ENCODE measurements at places on chromosomes 6 and 20. TPM values are rescaled to one million over a fixed set of nuclear protein-coding genes. Genes with fewer than 3 reads are reported as not detected.

- no peak for DNase-seq
Measured at GRCh38 chr6:85402071-85402470, 47.8 kb upstream of the NT5E start.

DNA sequence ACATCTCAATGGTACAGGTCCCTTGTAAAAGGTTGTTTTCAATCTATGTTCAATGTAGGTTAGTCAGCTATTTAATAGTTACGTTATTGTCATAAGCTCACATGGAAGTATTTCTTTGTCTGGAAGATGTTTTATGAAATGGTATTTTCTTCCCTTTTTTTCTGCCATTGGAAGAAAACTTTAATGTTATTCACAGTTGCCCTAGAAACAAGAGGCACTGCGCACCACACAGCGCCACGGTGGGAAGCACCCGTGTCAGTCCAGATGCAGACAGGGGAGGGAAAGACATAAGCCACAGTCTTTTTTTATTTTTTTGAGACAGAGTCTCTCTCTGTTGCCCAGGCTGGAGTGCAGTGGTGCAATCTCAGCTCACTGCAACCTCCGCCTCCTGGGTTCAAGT, 82.1 kb downstream of the GCNT2 start:
- DNase-seq: no peak

DNA sequence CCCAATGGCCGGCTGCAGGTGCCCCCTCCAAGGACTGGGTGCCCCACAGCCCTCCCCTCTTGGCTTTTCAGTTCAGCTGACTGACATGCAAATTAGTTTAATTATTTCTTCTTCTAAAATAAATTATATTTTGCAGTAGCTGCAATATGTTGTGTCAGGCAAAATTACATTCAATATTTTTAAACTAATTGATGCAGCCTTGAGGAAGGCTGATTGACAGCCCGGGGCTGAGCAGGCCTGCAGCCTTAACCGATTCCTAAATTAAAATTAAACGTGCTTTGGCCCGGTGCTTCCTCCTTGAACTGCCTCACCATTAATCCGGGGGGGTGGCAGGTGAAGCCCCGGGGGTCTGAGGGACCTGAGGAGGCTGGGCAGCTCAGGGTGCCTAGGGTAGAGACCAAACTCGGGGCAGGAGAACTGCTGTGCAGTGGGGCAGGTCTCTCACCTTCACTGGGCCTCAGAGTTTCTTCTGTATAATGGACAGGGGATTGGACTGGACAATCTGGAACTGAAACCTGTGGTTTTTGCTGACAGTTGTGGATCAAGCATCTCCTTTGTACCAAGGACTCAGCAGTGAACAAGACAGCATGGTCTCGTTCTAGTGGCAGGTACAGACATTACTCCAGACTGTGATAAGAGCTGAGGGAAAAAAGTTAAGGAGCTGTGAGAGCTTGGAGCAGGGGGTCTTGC, 72.5 kb downstream of the CD40 start:
- no peak for DNase-seq

- no peak for DNase-seq
Measured at GRCh38 chr6:29976253-29976587, 33.9 kb downstream of the HLA-A start.

DNA sequence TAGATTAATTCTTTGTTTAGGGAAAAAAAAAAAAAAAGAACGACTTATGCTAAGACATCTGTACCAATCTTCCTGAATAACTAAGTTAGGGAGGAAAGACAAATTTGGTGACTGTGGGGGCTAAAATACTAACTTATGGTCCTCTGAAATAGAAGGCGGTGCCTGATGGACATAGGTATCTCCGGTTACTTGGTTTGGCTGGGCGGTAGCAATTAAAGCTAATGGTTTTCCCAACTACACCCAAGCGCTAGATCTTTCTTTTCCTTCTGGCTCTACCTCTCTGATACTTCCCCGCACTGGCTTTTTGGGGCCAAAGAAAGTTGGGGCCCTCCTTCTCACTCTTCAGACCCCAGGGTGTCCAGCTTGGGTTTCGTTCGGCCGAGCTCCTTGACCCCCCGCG, 1.0 kb upstream of the RBM24 start:
- DNase-seq: no peak

DNA sequence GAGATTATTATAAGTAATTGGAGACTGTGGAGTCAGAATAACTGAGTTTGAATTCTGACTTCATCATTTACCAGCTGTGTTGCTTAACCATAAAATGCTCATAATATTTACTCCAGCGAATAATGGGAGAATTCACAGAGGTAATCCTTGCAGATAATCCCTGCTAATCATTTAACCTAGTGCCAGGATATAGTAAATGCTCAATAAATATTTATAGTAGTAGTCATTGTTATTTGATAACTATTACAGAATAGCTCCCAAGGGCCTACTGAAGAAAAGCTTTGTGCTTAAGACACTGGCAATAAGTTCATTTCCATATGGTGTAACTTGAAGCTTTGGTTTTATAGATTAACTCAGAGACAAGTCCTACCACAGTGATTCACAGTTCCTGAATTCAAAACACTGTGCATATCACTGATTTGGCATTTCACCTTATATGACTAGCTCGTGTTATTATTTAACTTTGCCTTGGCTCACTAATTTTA, 208.8 kb upstream of the PLCB4 start:
- DNase-seq: no peak

DNA sequence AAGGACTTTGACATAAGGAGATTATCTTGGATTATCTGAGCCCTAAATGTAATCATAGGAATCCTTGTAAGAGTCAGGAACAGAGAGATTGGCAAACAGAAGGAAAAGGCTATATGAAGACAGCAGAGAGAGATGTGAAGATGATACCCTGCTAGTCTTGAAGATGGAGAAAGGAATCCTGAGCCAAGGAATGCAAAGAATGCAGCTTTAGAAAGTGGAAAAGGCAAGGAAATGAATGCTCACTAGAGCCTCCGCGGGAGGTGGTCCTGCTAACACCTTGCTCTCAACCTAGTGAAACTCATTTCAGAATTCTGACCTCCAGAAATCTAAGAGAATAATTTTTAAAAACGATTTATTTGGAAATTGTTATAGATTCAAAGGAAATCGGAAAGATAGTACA, 117.1 kb downstream of the TBXT start:
- DNase-seq: no peak

- no peak for DNase-seq
Measured at GRCh38 chr6:18171871-18172270, 16.6 kb downstream of the KDM1B start.

- DNase-seq: no peak
Measured at GRCh38 chr6:165963750-165964149, 203.9 kb downstream of the TBXT start.

DNA sequence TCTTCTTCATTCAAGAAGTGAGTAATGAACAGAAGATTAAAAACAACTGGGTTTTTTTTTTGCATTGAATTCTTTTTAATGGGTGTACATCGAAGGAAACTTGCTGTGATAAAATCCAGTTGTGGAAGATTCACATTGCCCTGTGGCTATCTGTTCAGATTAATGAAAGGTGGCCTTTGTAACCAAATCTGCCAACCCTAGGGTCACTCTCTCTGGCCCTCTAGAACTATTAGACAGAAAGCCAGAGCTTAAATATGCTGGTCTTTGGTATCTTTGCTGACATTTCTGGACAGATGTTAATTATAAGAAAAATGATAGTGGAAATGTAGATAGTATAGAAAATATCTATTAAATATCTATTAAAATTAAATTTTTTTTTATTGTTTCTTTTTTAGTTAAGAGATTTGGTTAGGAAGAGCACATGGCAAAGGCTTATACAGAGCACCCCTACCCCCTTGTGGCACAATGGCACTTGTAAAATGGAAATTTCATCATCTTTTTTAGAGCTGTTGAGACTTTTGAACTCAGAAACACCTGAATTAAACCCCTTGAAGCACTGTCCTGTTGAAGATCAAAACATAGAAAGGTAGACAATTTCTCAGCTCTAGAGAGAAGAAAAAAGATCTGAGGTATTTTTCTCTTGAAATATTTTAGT, 572.5 kb downstream of the PKHD1 start:
- DNase-seq: no peak

GRCh38 chr6:130840050-130840449, 12.8 kb downstream of the SMLR1 start:
- DNase-seq: no peak

DNA sequence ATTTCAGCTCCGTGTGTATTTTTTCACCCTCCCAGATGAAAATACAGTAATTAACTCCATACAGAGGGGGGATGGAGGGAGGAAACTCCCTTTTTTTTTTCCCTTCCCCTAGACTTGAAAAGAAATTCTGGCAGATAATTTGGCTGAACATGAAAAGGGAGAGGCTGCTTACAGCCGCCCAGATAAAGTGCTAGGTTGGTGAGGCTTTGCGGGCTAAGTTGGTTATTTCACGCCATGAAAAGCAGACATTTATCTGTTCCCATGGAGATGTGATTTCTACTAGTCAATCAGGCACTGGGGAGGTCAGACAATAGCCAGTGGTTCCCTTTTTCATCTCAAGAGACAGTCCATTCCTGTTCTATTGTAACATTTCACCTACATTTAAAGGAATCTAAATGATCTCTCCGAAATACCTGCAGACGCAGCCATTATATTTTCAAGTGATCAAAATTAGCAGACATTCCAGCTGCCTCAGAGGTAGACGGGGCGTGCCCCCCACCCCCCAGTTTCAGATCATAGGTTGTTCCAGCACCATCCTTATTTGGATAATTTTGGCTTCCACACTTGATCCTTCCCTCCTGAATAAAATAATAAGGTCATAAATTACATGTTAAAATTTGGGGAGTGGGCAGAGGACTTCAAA, 143.9 kb upstream of the ZNF217 start:
- DNase-seq: no peak

DNA sequence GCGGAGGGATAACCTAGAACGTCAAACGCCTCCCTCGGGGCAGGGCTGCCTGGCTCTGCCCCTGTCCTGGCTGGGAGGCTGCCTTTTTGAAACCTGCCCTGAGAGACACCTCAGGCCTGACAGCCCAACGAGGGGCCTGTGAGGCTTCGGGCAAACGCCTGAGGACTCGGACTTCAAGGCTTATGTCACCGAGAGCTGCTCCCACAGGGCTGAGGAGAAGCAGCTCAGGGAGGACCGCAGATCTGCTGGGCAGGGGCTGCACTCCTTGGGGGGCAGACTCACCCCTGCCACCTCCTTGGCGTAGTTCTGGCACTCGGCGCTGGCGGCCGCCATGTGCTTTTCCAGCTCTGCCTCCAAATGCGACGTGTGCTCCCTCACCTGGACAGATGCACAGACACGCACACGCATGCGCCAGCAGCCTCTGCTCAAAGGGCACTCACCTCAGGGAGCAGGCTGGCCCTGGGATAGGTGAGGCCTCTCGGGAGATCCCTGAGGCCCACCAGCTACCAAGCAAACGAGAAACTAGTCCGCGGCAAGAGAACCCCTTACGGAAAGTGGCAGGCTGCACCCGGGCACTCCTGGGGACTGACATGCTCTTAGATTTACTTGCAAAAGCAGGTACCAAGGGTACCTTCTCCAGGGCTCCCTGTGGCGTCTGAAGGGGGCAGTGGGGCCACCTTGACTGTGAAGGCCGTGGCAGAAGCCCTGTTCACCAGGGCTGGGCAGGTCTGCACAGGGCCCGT, 49.6 kb downstream of the DSTN start:
- DNase-seq: peak; percentile 40

DNA sequence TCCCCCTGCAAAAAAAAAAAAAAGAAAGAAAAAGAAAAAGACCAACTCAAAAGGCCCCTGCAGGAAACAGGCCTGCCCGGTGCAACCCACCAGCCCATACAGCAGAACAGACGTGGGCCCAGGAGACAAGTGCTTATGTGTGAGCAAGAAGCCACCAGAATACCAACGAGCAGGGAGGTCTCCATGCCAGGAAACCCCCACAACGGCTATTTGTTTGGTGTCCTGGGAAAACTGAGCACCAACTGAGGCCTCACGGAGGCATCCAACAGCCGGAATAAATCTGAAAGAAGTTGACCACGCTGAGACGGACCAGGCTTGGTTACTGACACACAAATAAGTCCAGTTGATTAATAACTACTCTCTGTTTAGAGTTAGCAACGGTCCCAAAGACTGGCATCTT, 29.7 kb downstream of the PTPRT start:
- DNase-seq: no peak

DNA sequence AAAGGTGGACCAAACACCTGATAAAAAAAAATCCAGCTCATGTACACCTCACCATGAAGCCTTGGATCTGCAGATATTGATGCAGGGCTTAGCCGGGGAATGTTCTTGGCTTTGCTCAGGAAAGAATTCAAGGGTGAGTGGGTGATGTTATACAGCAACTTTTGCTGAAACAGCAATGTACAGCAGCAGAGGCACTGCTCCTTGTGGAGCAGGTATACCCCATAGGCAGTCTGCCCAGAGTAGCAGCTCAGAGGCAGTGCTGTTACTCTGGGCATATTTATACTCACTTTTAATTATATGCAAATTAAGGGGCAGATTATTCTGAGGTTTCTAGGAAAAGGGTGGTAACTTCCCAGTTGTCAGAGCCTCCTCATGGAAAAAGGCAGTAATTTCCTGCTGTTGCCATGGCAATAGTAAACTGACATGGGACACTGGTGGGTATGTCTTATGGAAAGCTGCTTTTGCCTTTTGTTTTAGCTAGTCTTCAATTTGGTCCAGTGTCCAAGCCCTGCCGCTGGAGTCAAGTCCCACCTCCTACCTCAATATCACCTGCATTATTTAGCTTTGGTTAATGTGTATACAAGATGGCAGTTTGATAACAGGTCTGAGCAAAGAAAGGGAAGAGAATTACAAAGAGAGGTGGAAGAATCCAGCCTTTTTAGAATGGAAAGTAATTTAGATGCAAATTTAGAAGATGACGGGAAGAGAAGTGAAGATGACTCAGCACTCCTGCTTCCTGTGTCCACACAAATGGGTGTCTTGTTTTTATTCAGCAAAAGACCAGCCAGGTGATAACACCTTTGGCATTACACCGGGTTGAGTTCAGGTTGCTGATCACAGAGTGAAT, 110.1 kb upstream of the JAG1 start:
- no peak for DNase-seq

- DNase-seq: no peak
Measured at GRCh38 chr20:31698243-31698802, 24.3 kb downstream of the BCL2L1 start.

- DNase-seq: no peak
Measured at GRCh38 chr20:16003310-16003709, 569.9 kb downstream of the KIF16B start.

- DNase-seq: no peak
Measured at GRCh38 chr20:46438156-46438750, 31.8 kb upstream of the ELMO2 start.

The KCNK15 gene
- total RNA-seq: 3.4 TPM

The SUMO4 gene
- total RNA-seq: 5.0 TPM

The CAP2 gene
- total RNA-seq: 20.7 TPM

The CCN6 gene
- total RNA-seq: not detected

The SMLR1 gene
- not detected for total RNA-seq

The CLDN20 gene
- total RNA-seq: not detected

The UBE2V1 gene
- total RNA-seq: 120 TPM

The MACROD2 gene
- total RNA-seq: 17.1 TPM

The IL17A gene
- not detected for total RNA-seq

The SIM1 gene
- total RNA-seq: 5.3 TPM

The FERMT1 gene
- total RNA-seq: 41.8 TPM

The TBC1D32 gene
- total RNA-seq: 23.2 TPM

The BTNL2 gene
- total RNA-seq: not detected

The ME1 gene
- total RNA-seq: 10.1 TPM

The CHMP4B gene
- total RNA-seq: 124 TPM

Data from ureter (tissue), 1 donor.